ENCODE measurements at places on chromosomes 1 and 21. TPM values are rescaled to one million over a fixed set of nuclear protein-coding genes. Genes with fewer than 3 reads are reported as not detected.

Gene NLRP3
- 5.8 TPM for total RNA-seq

Gene NPPB
- total RNA-seq, result 14.4 TPM

Gene NHLH1
- not detected for total RNA-seq

Gene CYP4A22
- not detected for total RNA-seq

Gene HES3
- not detected for total RNA-seq

Gene CPTP
- 60.7 TPM for total RNA-seq

Gene NCAM2
- total RNA-seq, result 2.7 TPM

Gene NBPF15
- 9.4 TPM for total RNA-seq

Gene OVAAL
- 2.3 TPM for total RNA-seq

Gene CFAP57
- total RNA-seq, result 0.14 TPM

Gene CNIH3
- total RNA-seq, result 1.4 TPM

Gene CHODL
- total RNA-seq, result 0.42 TPM

Gene MAN1C1
- 20.8 TPM for total RNA-seq

Gene PRSS38
- total RNA-seq, result not detected

Gene OR2T2
- not detected for total RNA-seq

Gene PRKAB2
- total RNA-seq, result 22.8 TPM

Gene RGS8
- total RNA-seq, result not detected

Gene KRTAP12-1
- total RNA-seq, result not detected

Gene ST6GALNAC3
- total RNA-seq, result 4.0 TPM

Gene PDZK1
- not detected for total RNA-seq

Gene SAMD13
- total RNA-seq, result 1.3 TPM

Gene SLC6A9
- 0.83 TPM for total RNA-seq

Gene SPSB1
- 8.9 TPM for total RNA-seq

Gene SLC45A1
- total RNA-seq, result 6.2 TPM

Gene NUAK2
- total RNA-seq, result 2.6 TPM

Gene IL24
- not detected for total RNA-seq

Gene LRRC38
- total RNA-seq, result 1.7 TPM

Gene FCRL6
- 2.0 TPM for total RNA-seq

Gene PPIAL4G
- total RNA-seq, result 0.11 TPM

Gene HMCN1
- 6.8 TPM for total RNA-seq

Gene PKP1
- total RNA-seq, result 0.10 TPM

Gene CFAP141
- not detected for total RNA-seq

Gene HHAT
- 4.7 TPM for total RNA-seq
